ENCODE measurements at places on chromosomes 11 and 22.

DNA sequence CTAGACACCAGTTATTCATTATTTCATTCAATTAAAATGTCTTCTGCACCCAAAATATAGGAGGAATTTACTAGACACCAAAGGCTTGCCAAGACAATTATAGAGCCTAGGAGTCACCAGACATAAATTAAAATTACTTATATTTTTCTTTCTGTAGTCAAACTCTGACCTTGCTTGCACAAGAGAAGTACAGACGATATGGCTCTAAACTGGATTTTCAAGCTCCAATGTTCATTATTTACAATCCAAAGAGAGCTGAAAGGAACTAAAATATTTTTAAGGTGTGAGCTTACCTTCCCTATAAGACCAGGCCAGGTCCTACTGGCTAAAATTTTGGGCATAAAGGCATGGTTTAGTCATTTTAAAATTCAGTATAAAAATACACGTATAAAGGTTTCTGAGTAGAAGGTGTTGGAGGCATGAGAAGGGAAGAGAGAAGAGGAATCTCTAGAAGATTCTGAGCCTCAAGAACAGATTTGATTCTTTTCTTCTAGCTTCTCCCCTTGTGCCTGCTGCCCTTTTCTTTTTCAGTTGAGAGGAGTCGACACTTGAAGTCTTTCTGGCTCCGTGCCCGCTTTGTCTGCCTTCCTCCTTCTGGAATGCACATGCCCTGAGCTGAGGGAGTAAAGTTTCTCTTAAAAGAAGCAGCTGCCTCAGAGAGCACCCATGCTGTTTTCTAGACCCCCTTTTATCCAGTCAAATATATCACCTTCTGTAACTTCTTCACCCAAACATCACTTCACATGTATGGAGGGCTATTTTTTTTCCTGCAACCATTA lies 13.5 kb downstream of the C11orf97 start:
- no peak for DNase-seq

GRCh38 chr11:20934516-20934915 lies 265.1 kb downstream of the NELL1 start:
- no peak for DNase-seq

- no peak for DNase-seq
Measured at GRCh38 chr22:24429411-24430365, 2.3 kb downstream of the ADORA2A start.

GRCh38 chr11:126029805-126030204 lies 32.9 kb downstream of the CDON start:
- no peak for DNase-seq

DNA sequence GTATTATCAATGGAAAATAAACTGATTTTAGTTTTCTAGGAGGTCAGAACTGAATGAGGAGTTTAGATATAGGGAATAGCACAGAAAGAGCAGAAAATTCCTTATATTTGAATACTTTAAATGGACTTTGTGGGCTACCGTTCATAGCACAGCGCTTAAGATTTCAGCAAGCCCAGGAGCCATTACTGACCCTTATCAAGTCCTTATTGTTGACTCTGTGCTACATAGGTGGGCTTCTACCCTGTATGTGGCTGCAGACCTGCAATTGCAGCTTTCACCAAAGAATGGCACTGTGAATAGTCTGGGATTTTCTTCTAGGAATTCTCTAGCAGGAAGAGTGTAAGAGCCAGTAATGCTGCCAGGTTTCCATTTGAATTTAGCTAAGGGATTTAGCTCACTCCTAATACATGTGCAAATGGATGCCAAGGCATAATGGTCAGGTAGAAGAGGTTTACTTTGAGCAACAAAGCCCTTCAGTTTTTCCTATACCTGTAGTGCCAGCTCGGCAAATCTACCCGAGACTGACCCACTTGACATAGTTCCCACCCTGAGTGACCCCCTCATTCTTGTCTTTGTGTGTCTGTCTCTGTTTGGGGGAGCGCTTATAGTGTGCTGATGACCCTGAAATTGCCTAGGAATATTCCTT lies 42.5 kb upstream of the DLAT start:
- DNase-seq = no peak

DNA sequence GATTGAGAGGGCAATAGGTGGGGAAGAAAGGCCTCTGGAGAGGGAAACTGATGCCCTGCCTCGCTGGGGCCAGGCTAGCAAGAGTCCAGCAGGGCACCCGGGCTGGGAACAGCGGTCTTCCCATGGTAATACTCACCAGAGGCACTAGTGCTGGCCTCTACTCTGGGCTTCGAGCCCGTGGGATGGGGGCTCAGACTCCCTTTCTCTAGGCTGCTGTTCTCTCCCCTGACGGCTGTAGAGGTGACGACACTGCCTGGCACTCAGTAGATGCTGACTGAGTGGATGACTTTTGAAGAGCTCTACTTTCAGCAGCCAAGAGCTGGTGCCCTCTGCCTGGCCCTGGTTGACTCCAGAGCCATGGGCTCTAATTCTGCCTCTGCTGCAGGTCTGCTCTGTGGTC lies 818 bp upstream of the C1QTNF4 start:
- no peak for DNase-seq
